ENCODE measurements at places on chromosomes 2 and 18.

GRCh38 chr2:48248251-48248933, 281.6 kb upstream of the STON1 start:
- DNase-seq, result no peak

GRCh38 chr2:147845411-147845971, 662 bp downstream of the ACVR2A start:
- peak; percentile 43 for DNase-seq

GRCh38 chr18:55256226-55256928, 297.1 kb upstream of the CCDC68 start:
- DNase-seq, result no peak

DNA sequence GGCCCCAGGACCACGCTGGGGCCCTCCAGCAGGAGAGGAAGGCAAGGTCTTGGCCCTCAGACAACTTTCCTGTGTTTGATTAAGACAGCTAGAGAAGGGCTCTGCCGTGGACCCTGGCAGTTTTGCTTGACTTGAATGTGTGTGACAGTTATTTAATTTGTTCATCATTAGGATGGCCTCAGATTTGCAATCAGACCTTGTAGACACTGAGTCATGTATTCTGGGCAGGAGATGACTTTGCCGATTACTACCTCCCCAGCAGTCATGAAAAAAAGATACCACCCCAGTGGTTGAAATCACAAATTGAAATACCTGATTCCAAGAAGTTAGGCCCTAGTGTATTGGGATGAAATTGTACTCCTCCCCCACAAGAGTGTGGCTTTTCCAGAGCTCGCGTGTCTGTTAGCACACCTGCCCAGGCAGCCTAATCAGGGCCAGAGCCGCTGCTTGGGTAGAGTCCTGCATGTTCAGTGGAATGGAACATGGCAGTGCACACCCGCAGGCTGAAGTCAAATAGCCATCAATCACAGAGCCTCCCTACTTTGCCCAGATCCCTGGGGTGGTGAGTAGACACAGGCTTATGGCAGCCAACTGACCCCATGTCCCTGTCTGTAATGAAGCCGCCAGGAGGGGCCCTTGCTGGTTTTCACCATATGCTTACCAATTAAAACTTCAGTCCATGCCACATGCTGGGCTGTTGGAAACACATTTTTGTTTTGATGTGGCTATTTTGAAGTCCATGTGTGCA, 122.5 kb downstream of the TPGS2 start:
- no peak for DNase-seq

DNA sequence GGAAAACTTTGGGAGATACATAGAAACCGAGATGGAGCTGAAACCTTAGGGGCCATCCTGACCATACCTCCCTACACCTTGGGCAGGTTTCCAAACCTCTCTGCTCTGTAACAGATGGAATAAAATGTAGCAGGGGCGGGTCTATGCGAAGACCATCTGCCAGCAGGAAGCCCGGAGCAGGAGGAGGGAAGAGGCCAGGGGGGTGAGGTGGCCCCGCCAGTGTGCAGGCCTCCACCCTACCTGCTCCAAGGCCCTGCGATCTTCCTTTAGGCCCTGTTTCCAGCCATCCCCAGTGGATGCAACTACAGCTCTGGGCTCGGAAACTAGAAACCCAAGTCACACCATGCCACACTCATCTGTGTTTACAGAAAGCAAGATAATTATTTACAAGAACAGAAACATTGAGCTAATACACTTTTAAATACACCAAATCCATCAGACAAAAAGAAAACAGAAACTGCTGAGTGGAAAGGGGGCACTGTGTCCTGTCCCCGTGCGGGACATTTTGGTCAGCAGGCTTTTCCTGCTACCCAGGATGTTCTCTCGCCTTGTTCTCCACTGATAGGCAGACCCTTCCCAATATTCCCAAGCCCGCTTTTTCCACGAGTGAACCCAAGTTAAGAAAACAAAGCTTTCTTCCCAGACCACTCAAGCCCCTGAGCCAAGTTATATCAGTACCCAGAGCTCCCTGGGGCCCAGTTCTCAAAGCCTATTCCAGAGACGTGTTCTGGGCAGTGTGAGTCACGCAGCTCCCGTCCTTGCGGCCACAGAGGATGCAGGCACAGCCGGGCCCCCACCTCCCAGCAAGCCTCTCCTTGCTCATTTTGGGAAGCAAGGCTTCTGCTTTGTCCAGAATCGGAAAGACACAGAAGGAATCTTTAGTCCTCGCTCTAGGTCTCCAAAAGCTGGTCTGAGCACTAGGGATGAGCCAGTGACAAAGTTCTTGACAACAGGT, 17.3 kb downstream of the CIB4 start:
- DNase-seq, result no peak

DNA sequence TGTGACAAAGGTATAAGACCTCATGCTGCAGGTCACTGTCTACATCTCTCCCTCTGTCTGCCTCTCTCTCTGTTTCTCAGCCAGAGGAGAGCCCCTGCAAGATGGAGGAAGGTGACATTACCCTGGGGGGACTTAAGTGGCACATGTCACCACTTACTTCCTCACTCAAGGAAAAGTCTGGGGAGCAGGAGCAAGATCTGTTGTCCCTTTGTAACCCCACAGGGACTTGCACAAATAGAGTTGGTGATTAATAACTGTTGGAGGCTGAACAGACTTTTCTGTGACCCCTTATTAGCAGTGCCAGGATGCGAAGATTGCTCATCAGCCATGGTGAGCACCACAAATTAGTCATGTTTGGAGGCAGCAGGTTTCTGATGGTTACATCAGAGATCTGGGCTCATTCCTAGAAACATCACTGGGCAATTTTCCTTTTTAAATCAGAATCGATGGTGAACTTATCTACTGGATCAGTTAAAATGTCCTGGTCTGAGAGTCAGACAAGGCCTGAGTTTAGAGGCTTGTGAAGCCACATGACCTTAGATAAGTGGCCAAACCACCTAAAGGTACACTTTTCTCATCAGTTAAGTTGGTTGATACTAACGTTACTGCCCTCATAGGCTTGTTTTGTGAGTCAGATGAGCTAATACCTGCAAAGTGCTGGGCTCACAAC, 81.2 kb upstream of the LTBP1 start:
- no peak for DNase-seq

GRCh38 chr2:239674981-239675825, 274.4 kb upstream of the HDAC4 start:
- no peak for DNase-seq

GRCh38 chr2:100767224-100767653, 52.7 kb upstream of the NPAS2 start:
- no peak for DNase-seq

GRCh38 chr2:133421516-133422324, 146.5 kb downstream of the NCKAP5 start:
- DNase-seq, result no peak

Measured in stimulated activated CD4-positive, alpha-beta T cell treated with anti-CD3 and anti-CD28 coated beads, TNF-alpha, amount 100 ng/mL, for 48 hours (primary cell).